ENCODE measurements at places on chromosomes 16 and 17.

GRCh38 chr16:26747760-26748159, 319.0 kb upstream of the C16orf82 start:
- no peak for DNase-seq

- DNase-seq, result no peak
Observed at GRCh38 chr17:66467766-66468165, 165.4 kb downstream of the PRKCA start.

DNA sequence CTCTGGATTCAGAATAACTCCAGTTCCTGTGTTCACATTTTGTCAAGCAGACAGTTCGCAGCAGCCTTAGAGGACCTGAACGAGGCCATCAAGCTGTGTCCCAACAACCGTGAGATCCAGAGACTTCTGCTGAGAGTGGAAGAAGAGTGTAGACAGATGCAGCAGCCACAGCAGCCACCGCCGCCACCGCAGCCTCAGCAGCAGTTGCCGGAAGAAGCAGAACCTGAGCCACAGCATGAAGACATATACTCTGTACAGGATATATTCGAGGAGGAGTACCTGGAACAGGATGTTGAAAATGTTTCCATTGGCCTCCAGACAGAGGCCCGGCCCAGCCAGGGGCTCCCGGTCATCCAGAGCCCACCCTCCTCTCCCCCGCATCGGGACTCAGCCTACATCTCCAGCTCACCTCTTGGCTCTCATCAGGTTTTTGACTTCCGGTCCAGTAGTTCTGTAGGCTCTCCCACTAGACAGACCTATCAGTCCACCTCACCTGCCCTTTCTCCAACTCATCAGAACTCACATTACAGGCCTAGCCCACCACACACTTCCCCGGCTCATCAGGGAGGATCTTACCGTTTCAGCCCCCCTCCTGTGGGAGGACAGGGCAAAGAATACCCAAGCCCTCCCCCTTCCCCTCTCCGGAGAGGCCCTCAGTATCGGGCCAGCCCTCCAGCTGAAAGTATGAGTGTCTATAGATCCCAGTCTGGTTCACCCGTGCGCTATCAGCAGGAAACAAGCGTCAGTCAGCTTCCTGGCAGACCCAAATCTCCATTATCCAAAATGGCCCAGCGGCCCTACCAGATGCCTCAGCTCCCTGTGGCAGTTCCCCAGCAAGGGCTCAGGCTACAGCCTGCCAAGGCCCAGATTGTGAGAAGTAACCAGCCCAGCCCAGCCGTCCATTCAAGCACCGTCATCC, 25.9 kb downstream of the CYB561 start:
- no peak for DNase-seq

DNA sequence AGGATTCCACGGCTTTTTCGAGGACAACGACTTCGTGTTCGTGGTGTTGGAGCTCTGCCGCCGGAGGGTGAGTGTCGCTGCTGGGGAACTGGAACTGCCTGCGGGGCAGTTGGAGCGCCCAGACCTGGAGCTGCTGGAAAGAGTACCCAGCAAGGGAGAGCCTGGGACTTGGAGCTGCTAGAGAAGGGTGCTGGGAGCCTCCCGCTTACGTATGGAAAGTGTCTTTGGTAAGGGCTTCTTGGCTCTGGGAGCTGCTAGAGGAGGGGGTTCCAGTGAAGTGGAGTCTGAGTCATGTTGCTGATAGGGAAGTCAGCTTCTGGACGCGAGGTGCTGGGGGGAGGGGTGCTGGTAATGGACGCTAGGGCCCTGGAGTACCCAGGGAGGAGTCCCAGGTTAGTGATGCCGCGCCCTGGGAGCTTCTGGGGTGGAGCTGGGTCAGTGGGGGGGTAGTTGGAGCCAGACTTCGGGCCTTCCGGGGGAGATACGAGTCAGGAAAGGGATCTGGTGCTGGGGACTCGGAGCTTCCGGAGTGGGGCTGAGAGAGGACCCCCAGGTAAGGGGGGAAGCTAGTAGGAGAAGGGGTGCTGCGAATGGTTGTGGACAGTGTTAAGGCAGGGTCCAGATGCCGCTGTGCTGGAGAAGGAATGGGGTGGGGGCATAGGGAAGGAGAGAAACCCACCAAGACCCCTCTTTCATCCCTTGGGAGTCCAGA, 741 bp downstream of the PLK1 start:
- peak; percentile 51 for DNase-seq

DNA sequence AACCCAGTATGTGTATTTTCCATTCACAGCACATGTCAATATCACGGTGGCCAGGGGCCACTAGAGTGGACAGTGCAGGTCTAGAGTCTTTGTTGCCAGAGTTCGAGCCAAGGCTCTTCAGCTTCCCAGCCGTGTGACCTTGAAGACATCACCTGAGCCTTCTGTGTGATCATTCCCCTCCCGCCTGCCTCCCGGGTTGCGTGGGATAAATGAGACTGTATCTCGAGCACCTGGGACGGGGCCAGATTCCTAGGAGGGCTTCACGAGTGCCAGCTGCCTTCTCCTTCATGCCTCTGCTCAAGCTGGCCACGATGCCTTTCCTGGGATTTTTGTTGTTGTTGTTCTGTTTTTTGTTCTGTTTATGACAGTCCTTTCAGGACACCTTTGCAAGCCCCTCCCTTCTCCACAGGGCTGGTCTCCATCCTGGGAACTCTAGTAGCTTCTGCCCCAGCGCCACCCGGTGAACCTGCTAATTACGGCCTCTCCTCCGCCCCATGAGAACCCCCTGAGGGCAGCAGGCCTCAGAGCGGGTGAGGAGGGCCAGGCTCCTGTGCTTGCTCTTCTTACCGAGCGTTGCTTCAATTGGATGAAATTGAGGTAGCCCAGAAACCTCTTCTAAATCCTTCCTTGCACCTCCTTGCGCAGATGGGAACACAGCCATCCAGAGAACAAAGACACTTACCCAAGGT, 3.9 kb downstream of the SPNS2 start:
- DNase-seq, result no peak

DNA sequence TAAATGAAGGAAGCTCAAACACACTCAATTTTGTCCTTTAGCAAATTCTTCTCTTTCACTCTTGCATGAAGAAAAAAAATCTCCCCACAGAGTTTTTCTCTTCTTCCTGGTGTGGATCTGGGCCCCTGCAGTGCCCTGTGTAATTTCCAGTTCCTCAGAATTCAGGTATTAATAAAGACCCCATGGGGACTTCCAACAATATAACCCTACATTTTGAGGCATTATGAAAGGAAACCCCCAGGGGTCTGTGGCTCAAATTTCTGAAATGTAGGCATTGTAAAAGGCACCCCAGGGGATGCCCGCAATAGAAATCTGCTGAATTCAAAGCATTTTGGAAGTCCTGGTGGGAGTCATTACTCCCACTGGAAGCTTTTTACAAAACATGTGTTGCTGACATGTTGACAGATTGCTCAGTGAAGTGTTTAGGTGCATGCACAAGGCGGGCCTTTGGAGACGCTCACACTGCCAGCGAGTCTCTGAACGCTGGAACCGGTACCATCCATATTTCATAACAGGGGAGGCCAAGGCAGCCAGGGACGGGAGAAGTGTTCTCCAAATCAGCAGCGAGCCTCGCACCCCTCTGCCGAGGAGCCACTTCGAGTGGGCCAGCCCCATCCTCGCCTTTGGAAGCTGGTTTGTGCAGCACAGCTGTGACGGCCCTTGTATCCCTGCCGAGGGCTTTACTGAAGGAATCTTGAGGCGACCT, 154.0 kb downstream of the ZNF423 start:
- DNase-seq, result no peak

DNA sequence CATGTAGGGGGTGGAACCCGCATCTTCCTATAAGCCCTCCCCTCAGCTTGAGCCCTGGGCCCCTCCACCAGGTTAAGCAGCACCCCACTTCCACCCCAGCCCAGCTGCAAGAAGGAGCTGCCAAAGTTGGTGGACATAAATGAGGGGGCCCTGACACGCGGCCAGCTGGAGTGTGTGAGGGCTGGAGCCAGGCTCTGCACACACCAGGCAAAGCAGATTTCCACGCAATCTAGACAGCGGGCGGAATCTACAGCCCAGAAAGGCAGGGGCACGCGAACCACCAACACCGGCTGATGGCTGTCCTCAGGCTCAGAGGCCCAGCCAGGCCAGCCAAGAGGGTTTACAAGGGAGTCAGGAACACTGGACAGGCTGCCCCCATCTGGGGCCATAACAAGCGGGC, 171.2 kb downstream of the ZNF423 start:
- DNase-seq, result no peak

DNA sequence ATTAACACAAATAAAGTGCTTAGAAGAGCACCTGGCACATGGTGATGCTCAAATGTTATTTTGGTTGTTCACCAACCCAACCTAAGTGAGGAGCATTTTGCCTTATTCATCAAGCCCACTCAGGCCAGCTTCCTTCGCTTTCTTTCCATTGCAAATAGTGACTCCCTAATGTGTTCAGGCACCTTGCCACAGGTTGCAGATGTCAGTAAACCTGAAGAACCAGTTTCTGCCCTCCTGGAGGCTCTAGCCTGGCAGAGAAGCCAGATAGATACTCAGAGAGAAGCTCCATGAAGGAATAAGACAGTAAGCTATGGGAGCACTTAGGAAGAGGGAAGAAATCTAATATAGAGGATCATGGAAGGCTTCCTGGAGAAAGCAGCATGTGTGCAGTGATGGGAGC, 23.9 kb downstream of the GPR139 start:
- no peak for DNase-seq

GRCh38 chr17:74943808-74944522, 8.3 kb downstream of the OTOP3 start:
- no peak for DNase-seq

- no peak for DNase-seq
Observed at GRCh38 chr17:17893801-17894644, 57.2 kb upstream of the SREBF1 start.

DNA sequence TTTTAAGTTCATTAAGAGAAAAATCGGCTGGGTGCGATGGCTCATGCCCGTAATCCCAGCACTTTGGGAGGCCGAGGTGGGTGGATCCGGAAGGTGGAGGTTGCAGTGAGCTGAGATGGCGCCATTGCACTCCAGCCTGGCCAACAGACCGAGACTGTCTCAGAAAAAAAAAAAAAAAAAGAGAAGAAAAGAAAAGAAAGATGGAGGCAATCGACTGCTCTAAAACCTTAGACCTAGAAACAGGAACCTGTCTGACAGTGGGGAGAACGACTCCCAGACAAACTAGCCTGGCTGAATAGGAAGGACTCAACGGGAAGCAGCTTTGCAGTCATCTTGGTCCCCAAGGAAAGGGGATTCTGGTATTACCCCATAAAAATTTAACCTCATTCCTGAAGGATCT, 13.7 kb downstream of the MRC2 start:
- no peak for DNase-seq
